Activated T-helper 9 cell treated with anti-CD3 and anti-CD28 coated beads, Interleukin-2, amount 50 U/mL, for 16 hours (primary cell): ENCODE measurements at places on chromosomes 13 and 19.
A peak's percentile ranks its signal among the peaks of the same experiment; 100 is the strongest.

- DNase-seq, result no peak
Measured at GRCh38 chr13:25688536-25688935, 316.8 kb downstream of the ATP8A2 start.

GRCh38 chr19:35142606-35143230 lies 337 bp upstream of the FXYD7 start:
- DNase-seq, result peak; percentile 61

DNA sequence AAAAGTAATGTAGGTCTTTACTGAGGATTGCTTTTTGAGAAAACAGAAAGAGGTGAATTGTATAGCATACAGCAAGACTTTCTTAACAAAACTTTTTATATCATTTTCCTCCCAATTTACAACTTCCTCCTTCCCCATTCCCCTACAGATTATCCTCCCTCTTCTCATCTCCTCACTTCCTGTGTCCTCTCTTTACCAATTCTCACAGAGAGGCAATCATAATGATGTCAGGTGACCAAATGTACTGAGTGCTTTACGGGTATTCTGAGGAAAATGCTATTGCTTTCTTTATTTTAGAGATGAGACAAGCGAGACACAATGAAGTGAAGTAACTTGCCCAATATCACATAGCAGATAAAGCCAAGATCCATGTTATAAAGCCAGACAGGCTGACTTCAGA lies 1.7 kb upstream of the MTMR6 start:
- DNase-seq, result no peak

- no peak for DNase-seq
Measured at GRCh38 chr13:53180684-53181083, 152.1 kb downstream of the OLFM4 start.

DNA sequence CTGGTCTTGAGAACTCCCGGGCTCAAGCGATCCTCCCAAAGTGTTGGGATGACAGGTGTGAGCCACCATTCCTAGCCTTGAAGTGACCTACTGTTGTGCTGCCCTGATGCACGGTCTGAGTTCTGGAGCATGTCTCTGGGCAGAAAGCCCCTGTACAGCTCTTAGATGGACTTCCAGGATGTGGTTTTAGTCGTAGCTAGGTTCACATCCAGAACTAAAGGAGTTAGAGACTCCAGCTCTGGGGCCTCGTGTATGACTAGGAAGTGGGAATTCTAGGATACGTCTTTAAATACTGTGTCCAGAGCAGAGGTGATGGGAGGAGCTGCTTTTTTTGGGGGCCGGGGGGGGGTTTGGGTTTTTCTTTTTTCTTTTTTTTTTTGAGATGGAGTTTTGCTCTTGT lies 12.2 kb downstream of the UPF1 start:
- no peak for DNase-seq

- DNase-seq, result no peak
Measured at GRCh38 chr19:33627526-33627925, 5.8 kb downstream of the CHST8 start.

DNA sequence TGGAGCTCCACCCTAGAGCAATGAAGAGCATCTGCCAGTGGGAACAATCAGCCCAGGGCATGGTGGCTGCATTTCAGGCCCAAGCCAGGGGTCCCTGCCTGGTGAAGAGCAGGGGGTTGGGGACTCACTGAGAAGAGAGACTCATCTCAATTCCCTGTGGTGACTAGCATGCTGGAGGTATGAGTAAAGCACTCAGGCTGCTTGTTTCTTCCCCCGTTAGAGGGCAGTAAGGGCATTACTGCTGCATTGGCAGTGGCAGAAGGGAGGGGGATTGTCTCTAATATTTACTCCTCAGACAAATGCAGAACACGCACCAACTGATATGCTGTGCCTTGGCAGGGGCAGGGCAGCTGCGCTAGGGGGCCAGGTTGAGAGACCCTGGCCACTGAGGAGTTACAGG lies 329.1 kb downstream of the SLITRK5 start:
- no peak for DNase-seq

DNA sequence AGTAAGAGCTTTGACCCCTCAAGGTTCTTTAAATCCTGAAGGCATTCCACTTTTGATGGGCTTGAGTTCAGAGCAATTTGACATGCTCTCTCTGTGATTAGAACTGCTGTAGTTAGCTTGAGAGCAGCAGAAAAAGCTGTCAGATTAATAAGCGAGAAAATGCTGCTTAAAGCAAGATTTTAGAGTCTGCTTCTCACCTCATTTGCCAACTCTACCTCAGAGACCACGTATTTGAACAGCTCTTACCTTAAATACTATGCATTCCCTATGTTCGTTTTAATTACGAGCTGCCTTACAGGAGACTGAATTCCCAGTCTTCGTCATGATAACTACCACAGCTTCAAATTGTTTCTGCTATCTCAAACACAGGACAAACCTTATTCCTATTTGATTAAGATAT lies 253.4 kb downstream of the SLITRK6 start:
- DNase-seq, result no peak

DNA sequence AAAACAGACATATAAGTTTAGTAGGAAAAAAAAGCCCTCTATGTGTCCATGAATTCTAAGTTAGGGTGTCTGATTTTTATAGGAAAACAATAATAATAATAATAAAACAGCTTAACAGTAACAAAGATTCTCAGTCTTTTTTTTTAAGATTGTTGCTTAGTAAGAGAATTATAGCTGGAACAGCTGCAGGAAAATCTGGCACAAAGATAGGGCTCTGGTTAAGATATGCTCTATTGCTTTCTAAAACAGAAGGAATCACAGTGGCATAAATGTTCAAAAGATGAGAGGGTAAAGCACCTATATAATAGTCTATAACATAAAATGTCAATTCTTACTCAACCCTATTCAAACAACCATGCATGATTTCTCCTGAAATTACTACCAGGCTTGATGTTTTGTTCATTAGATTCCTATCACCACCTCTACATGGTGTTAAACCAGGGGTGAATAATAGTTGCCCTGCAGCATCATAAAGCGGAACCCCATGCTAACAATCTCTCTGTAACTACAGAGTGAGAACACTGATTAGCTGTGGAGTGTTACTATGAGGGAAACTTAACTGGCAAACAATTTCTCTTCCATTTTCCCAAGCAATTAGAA lies 541.4 kb upstream of the MIR17HG start:
- DNase-seq, result no peak

GRCh38 chr19:57708641-57709361 lies at the start of gene ZNF154:
TSS of gene ZNF154 (minus strand) at chr19:57709204. CDS start at chr19:57708971, 233 bp downstream.
- DNase-seq, result peak; percentile 3
